Fibroblast of lung (primary cell): ENCODE measurements at places on chromosomes 2 and 18. TPM values are rescaled to one million over a fixed set of nuclear protein-coding genes. Genes with fewer than 3 reads are reported as not detected.

The CFAP221 gene
- total RNA-seq: 0.26 TPM in 1 of 2 replicates, not detected in the other

The MC2R gene
- not detected in 2 replicates for total RNA-seq

The SERPINB11 gene
- not detected in 2 replicates for total RNA-seq

The MOB4 gene
- 25.9 and 26.6 TPM in 2 replicates for total RNA-seq

The SLC14A1 gene
- 2.3 and 31.0 TPM in 2 replicates for total RNA-seq

The ATP6V1B1 gene
- 0.77 and 2.1 TPM in 2 replicates for total RNA-seq

The GRHL1 gene
- 0.77 and 0.99 TPM in 2 replicates for total RNA-seq

The HES6 gene
- 3.6 and 4.1 TPM in 2 replicates for total RNA-seq

The CLEC4F gene
- total RNA-seq: not detected in 2 replicates

The CNGA3 gene
- total RNA-seq: under 0.01 TPM in 2 replicates

The RESP18 gene
- not detected in 2 replicates for total RNA-seq

The NT5DC4 gene
- total RNA-seq: not detected in 2 replicates

DNA sequence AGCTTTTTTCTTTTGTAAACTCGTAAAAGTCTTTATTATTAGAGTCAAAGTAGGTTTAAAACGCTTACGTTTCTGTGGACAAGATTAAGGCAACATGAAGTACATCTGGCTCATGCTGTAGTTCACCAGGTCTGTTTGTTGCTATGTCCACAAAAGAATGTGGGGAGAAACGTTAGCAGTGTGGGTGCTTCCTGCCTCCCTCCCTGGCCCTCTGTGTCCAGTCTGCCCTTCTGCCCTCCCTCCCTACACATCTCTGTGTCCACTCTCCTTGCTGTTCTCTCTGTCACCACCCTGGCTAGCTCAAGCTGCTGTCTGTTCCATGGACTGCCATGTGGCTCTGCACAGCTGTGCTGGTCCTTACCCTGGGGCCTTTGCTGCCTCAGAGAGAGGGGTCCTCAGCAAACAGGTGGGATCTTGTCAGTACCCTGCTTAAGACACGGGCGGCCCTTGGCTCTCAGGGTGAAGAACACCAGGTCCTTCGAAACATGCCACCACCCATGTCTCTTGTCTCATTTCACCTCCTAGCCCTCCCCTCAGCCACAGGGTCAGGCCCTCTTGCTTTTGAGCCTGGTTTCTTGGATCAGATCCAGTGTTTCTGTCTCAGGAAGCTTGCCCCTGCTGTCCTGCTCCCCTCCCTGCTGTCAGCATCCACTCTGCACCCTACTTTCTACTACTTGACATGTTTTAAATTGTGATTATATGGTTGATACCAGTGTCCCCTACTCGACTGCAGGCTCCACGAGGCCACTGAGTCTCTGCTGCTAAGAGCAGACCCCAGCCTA is 79.2 kb downstream of the LIMS1 start:
- no peaks in the 10 kb centered on the region for H3K27me3 ChIP-seq
- no peak for DNase-seq
- peak overlapping the region; percentile 60 for H3K27ac ChIP-seq
- no peak overlapping the region for H3K4me3 ChIP-seq
- no peaks in the 10 kb centered on the region for H3K36me3 ChIP-seq
- H3K4me1 ChIP-seq: peaks cover 12% of the 10 kb centered on the region

DNA sequence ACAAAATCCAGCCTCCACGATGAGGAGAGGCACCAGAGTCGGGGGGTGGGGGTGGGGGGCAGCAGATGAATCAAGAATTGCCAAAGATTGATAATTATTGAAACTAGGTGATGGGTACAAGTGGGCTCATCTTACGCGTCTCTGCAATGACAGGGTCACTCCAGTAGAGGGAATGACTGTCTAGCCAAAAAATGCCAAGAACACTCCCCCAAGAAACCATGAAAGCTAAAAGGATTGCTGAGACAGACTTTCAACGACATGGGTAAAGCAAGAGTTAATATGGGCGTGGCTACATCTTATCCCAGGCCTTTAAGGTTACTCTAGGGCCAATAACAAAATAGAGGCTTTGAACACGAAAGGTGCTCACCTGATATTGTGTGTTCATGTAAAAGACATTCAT is 86.5 kb downstream of the STK39 start:
- H3K36me3 ChIP-seq: peaks cover 2% of the 10 kb centered on the region
- DNase-seq: peak; percentile 17
- peaks cover 4% of the 10 kb centered on the region for H3K4me1 ChIP-seq
- H3K27me3 ChIP-seq: no peaks in the 10 kb centered on the region
- H3K27ac ChIP-seq: no peak overlapping the region

DNA sequence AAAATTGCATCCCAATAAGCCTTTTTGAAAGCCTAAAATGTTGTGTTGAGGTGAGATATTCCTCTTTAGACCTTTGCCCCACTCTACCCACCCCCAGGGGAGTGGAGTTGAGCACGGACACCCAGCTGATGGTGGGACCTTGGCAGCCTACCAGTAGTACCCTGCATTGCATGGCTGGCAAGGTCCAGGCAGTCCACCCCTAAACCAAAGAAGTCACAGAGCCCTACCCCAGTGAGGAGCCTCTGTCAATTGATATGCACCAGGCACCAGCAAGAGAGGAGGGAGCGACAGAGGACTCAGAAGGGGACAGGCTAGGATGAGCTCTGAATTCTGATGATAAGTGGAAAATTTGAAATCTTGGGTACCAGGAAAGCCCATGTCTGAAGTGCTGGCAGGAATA is 38.6 kb downstream of the MARCO start:
- no peaks in the 10 kb centered on the region for H3K4me1 ChIP-seq
- no peak overlapping the region for H3K4me3 ChIP-seq
- DNase-seq: no peak

DNA sequence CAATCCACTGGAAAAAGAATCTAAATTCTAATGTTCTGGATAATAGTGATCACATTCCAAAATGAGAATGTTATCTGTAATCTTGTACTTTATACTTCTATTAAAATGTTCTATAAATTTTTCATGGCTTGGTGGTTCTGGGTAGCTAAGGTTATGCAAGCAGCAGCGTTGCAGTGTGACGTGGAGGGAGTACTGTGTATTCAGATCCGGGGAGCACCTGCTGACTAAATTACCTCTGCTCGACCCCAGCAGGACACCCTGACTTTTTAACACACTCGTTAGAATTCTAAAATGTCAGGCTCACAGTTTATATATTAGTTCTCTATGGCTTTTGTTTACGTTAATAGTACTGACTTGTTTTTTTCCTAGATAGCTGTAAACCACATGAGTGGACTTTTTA is 13.0 kb downstream of the ATIC start:
- no peak overlapping the region for H3K4me3 ChIP-seq
- no peak overlapping the region for H3K27ac ChIP-seq
- DNase-seq: no peak
- no peaks in the 10 kb centered on the region for H3K27me3 ChIP-seq

GRCh38 chr2:65386989-65387388 is 45.4 kb downstream of the SPRED2 start:
- DNase-seq: no peak
- no peak overlapping the region for H3K4me3 ChIP-seq
- peaks cover 26% of the 10 kb centered on the region for H3K4me1 ChIP-seq
- H3K27me3 ChIP-seq: no peaks in the 10 kb centered on the region
- H3K36me3 ChIP-seq: no peaks in the 10 kb centered on the region

- DNase-seq: no peak
These were observed 4.8 kb downstream of the ANO7 start for GRCh38 chr2:241193271-241193670.

- DNase-seq: no peak
- H3K27ac ChIP-seq: no peak overlapping the region
- H3K27me3 ChIP-seq: no peaks in the 10 kb centered on the region
These were observed 89.4 kb upstream of the SLC38A11 start for GRCh38 chr2:165044505-165045303.

DNA sequence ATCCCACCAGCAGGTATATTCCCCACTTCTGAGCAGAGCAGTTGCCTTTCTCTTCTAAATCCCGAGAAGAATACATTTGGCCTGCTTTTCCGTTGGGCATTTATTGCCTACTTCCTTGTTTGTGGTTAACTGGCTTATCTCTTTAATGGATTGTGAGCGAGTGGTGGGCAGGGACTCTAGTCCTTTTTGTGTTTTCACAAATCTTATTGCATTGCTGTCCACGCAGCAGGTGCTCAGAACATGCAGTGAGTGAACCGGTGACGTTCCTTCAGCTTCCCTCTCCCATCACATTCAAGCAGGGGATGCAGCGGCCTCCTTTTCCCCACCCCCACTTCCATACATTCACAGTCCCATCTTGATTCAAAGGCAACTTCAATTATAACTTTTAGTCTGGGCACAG is 28.9 kb upstream of the GAREM2 start:
- no peaks in the 10 kb centered on the region for H3K4me1 ChIP-seq
- H3K27ac ChIP-seq: no peak overlapping the region
- no peak for DNase-seq
- H3K4me3 ChIP-seq: no peak overlapping the region
- no peaks in the 10 kb centered on the region for H3K27me3 ChIP-seq
- no peaks in the 10 kb centered on the region for H3K36me3 ChIP-seq

GRCh38 chr2:73965053-73965452 is 19.7 kb upstream of the TET3 start:
- no peaks in the 10 kb centered on the region for H3K36me3 ChIP-seq
- H3K4me1 ChIP-seq: no peaks in the 10 kb centered on the region
- DNase-seq: no peak
- no peak overlapping the region for H3K27ac ChIP-seq
- no peaks in the 10 kb centered on the region for H3K27me3 ChIP-seq

DNA sequence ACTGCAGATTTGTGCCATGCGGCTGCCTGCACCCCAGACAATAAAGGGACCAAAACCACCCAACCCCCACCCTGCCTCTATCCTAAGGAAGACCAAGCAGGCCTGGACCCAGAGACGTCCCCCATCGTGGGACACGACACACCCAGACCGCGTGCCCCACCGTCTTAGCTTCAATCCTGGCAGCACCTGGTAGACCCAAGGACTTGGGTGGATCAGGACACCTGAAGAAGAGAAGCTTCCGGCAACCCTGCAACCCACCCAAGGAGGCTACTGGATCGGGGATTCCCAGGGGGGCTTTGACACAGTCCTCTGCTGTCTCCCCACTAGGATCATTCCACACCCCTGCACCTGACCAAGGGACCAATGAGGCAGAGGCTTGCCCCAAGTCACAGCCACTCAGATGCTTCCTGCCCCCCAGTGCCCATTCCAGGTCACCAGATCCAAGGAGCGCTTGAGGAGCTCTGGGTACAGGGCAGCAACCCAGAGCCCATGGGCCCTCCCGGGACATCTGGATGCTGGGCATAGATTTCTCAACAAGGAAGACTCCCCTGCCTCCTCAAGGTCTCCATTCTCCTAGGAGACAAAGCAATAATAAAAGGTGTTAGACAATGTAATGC is 3.6 kb downstream of the ALPI start:
- H3K4me1 ChIP-seq: no peaks in the 10 kb centered on the region
- H3K27me3 ChIP-seq: peaks cover 3% of the 10 kb centered on the region
- no peaks in the 10 kb centered on the region for H3K36me3 ChIP-seq
- DNase-seq: no peak

- H3K36me3 ChIP-seq: no peaks in the 10 kb centered on the region
- no peak overlapping the region for H3K4me3 ChIP-seq
- no peak overlapping the region for H3K27ac ChIP-seq
- no peak for DNase-seq
These were observed 88.0 kb downstream of the ITGB1BP1 start for GRCh38 chr2:9335322-9335832.

- H3K27me3 ChIP-seq: peaks cover 3% of the 10 kb centered on the region
- DNase-seq: no peak
- H3K4me1 ChIP-seq: no peaks in the 10 kb centered on the region
- no peak overlapping the region for H3K4me3 ChIP-seq
- no peak overlapping the region for H3K27ac ChIP-seq
These were observed 17.8 kb upstream of the SMAD7 start for GRCh38 chr18:48968412-48969215.

- peak; percentile 60 for DNase-seq
- no peak overlapping the region for H3K4me3 ChIP-seq
- H3K36me3 ChIP-seq: no peaks in the 10 kb centered on the region
- peaks cover 2% of the 10 kb centered on the region for H3K4me1 ChIP-seq
- no peak overlapping the region for H3K27ac ChIP-seq
These were observed 260.4 kb upstream of the DSEL start for GRCh38 chr18:67776929-67777328.

GRCh38 chr18:25518716-25519053 is 166.7 kb upstream of the ZNF521 start:
- no peak overlapping the region for H3K4me3 ChIP-seq
- no peaks in the 10 kb centered on the region for H3K36me3 ChIP-seq

- no peaks in the 10 kb centered on the region for H3K36me3 ChIP-seq
- H3K27me3 ChIP-seq: no peaks in the 10 kb centered on the region
- H3K4me3 ChIP-seq: peak within 1 kb of the TSS; percentile 67
- peak within 1 kb of the TSS; percentile 86 for H3K27ac ChIP-seq
- DNase-seq: peak; percentile 84
These were observed at the start of gene TFPI for GRCh38 chr2:187554011-187554703. TFPI (minus strand) TSS chr2:187554435; CDS start chr2:187503768, 50,667 bp downstream.

DNA sequence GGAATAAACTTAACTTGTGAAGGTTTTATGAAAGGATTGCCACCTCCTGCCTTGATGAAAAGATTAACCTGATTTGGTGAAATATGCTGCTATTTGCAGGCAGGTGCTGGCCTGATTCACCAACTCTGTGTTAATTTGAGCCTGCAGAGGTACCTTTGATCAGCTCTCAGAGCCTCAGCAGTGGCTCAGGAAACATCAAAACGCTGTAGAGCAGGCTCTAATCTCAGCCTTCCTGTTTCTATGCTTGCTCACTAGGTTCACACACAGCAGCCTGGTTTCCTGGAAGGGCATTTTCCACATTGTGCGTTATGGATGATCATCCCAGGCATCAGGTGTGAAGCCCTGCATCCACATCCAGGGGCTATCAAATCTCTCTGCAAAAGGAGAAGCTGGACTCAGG is 16.9 kb downstream of the TGIF1 start:
- no peaks in the 10 kb centered on the region for H3K36me3 ChIP-seq
- no peaks in the 10 kb centered on the region for H3K27me3 ChIP-seq
- H3K4me1 ChIP-seq: no peaks in the 10 kb centered on the region
- no peak overlapping the region for H3K4me3 ChIP-seq
- DNase-seq: no peak

- H3K36me3 ChIP-seq: no peaks in the 10 kb centered on the region
- peak overlapping the region; percentile 71 for H3K4me3 ChIP-seq
- DNase-seq: peak; percentile 29
These were observed 1.3 kb downstream of the RFTN2 start for GRCh38 chr2:197674060-197674459.

GRCh38 chr18:21538230-21538629 is 62.3 kb downstream of the ESCO1 start:
- H3K4me3 ChIP-seq: no peak overlapping the region
- H3K27me3 ChIP-seq: no peaks in the 10 kb centered on the region
- no peak overlapping the region for H3K27ac ChIP-seq
- H3K4me1 ChIP-seq: no peaks in the 10 kb centered on the region
- H3K36me3 ChIP-seq: no peaks in the 10 kb centered on the region

- H3K27me3 ChIP-seq: no peaks in the 10 kb centered on the region
- H3K4me1 ChIP-seq: no peaks in the 10 kb centered on the region
- H3K27ac ChIP-seq: no peak overlapping the region
- H3K36me3 ChIP-seq: no peaks in the 10 kb centered on the region
- no peak for DNase-seq
These were observed 214.0 kb upstream of the CCDC68 start for GRCh38 chr18:55173291-55173690.

GRCh38 chr18:5693699-5694294 is 150.0 kb upstream of the EPB41L3 start:
- peak; percentile 1 for DNase-seq
- H3K27ac ChIP-seq: no peak overlapping the region
- no peaks in the 10 kb centered on the region for H3K4me1 ChIP-seq
- H3K36me3 ChIP-seq: no peaks in the 10 kb centered on the region

- no peak for DNase-seq
- no peaks in the 10 kb centered on the region for H3K36me3 ChIP-seq
- H3K4me3 ChIP-seq: no peak overlapping the region
- H3K4me1 ChIP-seq: no peaks in the 10 kb centered on the region
- H3K27me3 ChIP-seq: no peaks in the 10 kb centered on the region
These were observed 807.8 kb downstream of the TRIB2 start for GRCh38 chr2:13524492-13524891.
